ENCODE measurements at places on chromosomes 7 and 10.

- peak; percentile 26 for DNase-seq
These were observed 14.7 kb upstream of the MICALL2 start for GRCh38 chr7:1473864-1474512.

DNA sequence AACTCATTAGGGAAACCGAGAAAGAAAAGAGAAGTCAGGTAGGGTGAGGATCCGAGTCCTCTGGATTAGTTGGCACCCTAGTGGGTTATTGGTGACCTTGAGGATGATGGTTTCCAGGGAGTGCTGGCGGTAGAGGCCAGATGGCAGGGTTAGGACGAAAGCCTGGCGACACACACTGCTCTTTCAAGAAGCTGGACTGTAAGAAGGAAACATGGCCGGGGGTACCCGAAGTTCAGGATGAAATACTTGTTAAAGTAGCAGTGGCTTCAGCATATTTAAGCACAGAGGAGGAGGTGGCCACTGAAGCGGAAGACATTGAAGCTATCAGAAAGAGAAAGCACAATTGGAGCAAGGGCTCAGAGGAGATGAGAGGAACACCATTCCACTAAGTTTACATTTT is 224.6 kb downstream of the RELN start:
- no peak for DNase-seq

- DNase-seq, result no peak
These were observed 207.9 kb downstream of the DOCK4 start for GRCh38 chr7:111998326-111998725.

DNA sequence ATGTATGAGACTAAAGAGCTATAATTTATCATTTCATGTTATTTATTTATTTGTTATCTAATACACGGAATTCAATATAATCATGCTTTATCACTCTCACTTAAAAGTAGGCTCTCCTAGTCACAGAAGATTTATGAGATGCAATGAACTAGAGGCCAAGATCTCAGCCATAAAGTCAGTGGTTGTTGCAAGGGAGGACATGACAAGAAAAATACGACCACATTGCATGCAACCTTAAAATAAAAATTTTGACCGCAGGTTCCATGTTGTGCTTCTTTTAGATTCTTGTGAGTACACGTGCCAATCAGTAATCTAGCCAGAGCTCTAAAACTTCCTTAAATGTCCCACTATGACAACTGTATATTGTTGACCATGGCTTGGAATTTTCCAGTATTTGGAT is 75.9 kb upstream of the SP8 start:
- no peak for DNase-seq

DNA sequence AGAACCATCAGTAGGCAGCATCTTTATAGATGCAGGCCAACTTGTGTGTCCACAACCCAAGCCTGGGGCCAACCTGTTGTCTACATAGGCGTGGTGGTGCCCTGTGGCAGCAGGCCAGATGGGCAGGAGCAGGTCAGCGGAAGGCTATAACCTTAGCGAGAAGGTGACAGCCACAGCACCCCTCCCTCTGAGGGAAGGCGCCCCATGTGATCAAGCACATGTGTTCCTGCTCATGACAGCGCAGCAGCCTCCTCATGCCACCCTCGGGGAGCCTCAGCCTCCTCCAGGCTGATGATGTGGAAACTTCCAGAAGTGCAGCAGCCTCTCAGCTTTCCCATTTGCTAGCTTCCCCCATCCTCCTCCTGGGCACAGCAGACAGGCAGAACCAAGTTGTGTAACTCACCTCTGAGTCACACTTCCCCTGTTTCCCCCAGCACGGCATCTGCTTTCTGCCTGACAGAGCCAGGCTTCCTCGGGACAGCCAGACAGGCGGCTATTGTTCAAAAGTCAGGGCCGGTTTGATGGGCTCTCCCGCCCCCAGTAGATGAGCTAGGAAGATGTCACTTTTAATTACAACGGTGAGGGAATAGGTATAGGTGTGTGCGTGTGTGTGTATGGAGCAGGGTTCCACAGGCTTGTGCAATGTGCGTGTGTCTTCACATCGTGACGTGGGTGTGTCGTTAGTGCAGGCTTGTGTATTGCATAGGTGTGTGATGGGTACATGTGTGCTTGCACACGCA is 312.0 kb upstream of the ZMIZ1 start:
- peak; percentile 37 for DNase-seq

DNA sequence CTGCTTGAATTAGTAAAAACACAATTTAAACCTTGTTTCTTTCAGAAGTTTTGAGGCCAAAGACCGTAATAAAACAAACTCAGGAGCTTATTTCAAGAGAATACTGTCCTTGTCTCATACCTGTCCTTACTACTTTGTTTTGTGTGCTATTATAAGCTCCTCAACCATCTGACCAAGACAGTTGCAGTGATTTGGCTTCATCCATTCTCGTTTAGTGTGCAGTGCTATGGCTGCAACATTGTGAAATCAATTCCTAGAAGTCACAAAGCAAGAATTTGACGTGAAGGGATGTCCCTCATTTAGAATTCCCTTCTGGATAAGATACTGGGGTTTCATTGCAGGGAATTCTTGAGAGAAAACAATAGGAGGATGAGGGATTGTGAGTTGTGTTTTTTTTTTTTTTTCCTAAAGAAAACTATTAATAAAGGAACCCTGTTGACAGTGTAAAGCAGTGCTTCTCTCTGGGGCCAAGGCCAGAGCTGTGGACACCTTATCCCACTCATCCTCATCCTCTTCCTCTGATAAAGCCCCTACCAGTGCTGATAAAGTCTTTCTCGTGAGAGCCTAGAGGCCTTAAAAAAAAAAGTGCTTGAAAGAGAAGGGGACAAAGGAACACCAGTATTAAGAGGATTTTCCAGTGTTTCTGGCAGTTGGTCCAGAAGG is at the start of gene OIT3:
Gene OIT3, plus strand, starts transcription at position 604 of the 663 bp plus-strand sequence. CDS start 60 bp downstream, outside the sequence.
- DNase-seq, result no peak

DNA sequence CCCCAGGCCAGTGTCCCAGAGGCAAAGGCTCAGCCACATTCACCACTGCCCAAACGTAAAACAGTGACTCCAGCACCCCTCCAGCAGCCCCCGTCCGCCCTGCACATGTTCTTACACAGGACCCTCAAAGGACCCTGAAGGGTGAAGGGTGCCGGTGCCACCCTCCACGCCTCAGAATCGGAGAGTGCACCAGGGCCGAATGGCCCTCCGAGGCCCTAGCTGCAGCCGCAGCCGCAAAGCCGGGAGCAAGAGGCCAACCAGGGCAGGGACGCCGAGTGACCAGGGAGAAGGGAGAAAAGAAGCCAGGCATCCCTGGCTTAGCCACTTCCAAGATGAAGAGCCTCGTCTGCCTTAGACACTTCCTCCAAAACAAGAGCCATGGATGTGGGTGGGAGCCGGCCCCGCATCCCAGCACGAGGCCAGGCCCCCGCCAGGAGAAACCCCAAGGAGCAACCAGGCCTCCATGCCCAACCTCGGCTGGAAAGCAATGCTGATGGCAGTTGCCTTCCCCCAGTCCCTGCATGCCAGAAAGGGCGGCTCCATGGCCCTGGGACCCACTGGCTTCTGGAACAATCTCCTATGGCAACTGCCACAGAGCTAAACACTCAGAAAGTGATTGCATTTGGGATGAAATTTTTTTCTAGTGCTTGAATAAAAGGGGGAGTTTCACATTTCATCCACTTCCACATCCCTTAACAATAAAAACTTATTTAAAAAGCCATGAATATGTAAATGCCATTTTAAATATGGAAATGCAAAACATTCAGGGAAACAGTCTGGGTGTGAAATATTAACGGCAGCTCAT is 92.3 kb downstream of the MAD1L1 start:
- no peak for DNase-seq

DNA sequence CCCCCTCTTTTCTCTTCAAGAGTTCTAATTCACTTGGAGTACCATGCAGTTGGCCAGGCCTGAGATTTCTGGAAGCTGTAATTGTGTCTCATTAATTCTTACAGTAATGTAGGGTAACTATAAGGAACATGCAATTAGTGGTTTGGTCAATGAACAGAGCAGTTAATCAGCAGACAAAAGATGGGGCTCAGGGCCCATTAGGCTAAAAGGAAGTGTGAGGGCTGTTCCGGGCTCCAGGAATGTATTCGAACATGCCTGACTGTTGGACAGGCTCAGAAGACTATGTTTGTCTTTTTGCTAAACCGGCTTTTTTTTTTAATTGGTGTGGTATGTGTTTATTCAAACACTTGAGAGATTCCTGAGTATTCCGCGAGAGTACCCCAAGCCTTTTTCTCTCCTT is 42.5 kb upstream of the FZD8 start:
- no peak for DNase-seq

DNA sequence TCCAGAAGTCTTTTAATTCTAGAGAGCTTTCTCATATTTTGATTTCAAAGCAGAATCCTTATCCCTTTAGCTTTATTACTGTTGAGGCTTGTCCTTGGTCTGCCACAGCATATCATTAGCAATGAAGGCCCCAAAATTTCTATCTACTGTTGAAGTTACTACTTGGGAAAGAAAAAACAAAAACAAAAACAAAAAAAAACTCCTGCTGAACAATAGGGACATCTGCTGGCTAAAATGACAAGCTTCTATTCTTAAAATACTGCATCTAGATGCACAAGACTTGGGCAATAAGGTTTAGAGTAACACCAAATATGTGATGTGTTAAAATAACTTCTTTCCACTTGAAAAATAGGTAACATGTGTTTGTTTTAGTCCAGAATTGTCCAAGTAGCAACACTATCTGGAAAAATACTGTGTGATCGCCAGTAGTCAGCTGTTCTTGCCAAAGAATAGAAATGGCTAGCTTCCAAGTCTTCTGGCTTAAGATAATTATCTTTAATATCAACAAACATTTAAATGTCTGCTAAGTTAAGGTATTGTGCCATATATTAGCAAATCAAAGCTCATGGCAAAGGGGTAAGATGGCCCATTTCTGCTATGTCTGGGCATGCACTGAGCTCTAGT is 3.8 kb upstream of the DMTF1 start:
- DNase-seq, result no peak

DNA sequence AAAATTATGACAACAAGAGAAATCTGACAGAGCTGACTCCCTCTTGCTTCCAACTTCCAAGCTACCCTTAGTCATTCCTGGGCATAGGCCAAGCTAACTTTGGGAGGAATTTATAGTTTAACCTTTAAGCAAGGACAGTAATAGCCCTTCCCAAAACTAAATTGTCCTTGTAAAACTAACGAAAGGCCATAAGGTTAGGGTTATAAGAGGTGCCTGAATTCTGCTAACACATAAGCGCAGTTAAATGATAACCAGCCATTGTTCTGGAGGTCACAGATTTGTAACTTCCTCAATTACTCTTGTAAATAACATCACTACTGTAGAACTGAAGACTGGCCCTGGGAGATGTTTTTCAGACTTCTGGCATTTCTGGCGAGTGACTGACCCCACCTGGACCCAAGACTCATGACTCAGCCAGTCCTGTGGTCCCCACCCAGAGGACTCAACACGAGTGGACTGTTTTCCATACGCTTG is 481.2 kb downstream of the KCNMA1 start:
- no peak for DNase-seq

DNA sequence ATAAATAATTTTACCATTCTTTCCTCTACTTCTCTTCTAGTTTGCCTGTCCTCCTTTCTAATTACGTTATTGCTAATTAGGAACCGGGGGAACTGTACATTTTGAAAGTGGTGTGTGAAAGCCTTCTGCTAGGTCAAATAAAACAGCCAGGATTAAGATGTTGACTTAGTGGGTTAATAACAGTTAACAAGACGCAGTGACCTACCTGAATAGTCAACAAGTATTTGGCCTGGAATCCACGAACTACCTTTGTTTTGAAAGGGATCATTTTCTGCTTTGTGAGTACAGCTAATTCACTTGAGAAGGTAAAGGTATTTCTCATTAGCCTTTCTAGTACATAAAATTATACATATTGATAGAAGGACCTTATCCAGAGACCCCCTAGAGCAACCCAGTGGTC is 139.9 kb downstream of the COL28A1 start:
- DNase-seq, result no peak

DNA sequence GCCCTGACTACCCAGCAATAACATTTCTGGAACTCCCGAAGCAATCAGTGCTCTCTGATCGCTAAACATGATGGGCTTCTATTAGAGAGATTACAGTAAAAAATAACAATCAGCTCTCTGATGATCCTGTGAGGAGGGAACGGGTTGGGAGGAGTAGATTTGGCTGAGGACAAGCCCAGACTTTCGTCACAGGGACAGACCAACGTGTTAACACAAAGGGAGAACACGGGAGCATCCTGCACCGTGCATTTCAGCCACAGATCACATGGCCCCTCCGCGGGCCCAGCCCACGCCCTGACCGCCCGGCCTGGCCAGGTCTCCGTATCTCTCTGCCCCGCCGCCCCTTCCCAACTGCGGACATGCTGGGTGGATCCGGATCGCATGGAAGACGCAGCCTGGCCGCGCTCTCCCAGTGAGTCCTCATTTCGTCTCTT is 95.0 kb upstream of the AGBL3 start:
- DNase-seq, result no peak

GRCh38 chr7:65379318-65379717 is 5.7 kb downstream of the ZNF92 start:
- no peak for DNase-seq

- DNase-seq, result no peak
These were observed 23.6 kb downstream of the GNA12 start for GRCh38 chr7:2820508-2820934.

DNA sequence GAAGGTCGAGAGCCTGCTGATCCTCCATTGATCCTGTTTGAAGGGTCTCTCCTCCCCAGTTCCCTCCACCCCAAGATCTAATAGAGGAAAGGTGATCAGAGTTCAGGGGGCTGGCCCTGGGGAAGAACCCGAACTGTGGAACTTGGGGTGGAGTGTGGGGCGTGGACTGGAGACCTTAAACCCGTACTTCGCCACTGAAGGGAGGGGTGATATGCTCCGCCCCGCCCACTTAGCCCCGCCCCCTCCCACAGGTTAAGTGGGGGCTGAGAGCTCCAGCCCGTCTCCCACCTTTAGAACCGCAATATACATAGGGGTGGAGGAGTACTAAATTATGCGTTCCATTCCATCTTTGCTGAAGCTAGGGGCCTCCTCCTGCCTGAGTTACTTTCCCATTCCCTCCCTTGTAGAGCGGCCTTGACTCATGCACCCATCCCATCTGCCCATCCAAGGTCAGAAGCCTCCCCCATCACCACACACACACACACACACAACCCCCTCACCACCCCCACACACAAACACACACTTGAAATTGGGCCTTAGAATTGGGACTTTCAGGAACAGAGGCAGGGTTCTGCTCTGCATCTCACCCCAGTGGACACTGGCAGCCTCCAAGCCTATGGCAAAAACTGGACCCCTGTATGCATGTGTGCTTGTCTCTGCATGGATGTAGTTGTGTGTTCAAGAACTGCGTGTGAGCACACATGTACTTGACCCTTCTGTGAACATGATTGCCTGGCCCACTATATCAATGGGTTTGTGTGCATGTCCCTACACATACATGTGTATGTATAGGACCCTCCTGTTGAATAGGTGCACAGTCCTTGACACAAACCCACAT is 991 bp downstream of the SEMA4G start:
- no peak for DNase-seq

GRCh38 chr7:66682350-66683093 is 53.8 kb downstream of the KCTD7 start:
- no peak for DNase-seq

GRCh38 chr10:103038570-103038969 is 120.5 kb downstream of the CNNM2 start:
- no peak for DNase-seq

GRCh38 chr10:68800211-68800610 is 27.1 kb upstream of the STOX1 start:
- no peak for DNase-seq

GRCh38 chr7:107742678-107743566 is 1.0 kb upstream of the CBLL1 start:
- DNase-seq, result no peak
